Activated naive CD4-positive, alpha-beta T cell (primary cell): ENCODE measurements at places on chromosomes 16 and 17.

DNA sequence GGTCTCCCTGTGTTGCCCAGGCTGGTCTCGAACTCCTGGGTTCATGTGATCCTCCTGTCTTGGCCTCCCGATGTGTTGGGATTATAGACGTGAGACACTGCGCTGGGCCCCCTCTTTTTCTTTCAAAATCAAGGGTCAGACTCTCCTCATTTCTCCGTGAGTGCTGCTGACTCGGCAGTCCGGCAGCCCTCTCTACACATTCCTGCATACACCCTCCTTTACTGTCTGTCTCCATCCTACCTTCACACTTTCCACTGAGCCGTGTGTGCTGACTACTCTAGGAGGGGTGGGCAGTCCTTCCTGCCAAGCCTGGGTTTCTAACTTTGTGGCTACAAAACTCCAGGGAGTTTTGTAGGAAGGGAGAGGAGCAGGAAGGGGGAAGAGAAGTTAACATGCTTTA, 195.2 kb downstream of the PARN start:
- DNase-seq = no peak

DNA sequence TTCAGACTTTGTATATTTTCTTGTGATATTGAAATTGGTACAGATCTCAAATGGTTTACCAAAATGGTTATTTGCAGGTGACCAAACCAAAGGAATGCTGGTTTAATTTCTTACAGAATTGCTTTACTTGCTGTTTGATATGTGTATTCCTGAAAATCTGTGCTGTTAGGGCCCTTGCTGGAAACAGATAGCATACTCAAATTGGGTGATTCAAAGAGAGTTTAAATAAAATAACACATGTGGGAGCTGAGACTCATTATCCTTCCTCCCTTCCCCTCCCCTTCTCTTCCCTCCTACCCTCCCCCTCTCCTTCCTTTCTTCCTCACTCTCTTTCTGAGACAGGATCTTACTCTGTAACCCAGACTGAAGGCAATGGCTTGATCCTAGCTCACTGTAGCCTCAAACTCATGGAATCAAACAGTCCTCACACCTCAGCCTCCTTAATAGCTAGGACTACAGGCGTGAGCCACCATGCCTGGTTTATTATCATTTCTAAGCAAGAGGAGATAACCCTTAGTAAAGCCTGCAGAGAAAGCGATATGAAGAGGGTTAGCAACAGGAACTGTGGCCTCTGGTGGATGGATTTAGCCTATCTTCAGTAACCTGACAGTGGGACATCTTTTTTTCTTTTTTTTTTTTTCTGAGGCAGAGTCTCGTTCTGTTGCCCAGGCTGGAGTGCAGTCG, 141.9 kb downstream of the BCAS3 start:
- no peak for DNase-seq

DNA sequence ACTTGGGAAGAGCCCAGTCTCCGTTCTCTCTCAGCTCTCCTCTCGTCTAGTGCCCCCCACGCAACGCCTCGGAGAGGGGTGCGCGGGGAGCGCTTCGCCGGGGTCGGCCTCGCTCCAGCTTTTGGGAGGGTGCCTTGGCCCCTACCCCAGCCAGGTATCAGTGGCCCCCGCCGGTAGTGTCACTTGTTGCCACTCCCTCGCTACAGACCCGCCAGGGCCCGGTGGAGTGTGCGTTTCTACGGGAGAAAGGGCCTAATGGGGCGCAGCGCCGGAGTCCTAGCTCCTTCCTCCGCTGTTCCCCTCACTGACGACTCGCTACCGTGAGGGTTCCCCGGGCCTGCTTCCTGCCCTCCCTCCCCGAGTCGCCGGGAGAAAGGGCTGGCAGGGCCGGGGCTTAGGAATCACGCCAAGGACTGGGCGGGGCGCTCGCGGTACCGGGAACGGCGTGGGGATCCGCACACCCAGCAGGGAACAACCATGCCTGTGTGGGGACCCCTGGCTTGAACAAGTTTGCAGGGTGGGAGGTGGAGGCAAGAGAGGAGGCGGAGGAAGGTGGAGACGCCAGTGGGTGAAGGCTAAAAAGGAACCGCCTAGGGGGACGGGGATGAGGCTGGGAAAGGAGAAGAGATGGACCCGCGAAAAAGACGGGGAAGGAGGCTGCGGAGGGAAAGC, 997 bp upstream of the CDH11 start:
- no peak for DNase-seq

- DNase-seq = no peak
These were observed 181.1 kb downstream of the SNX29 start for GRCh38 chr16:12157517-12158093.

GRCh38 chr16:89456419-89456959, 33.9 kb downstream of the ANKRD11 start:
- DNase-seq = no peak

GRCh38 chr16:82395212-82395611, 225.2 kb upstream of the MPHOSPH6 start:
- no peak for DNase-seq

DNA sequence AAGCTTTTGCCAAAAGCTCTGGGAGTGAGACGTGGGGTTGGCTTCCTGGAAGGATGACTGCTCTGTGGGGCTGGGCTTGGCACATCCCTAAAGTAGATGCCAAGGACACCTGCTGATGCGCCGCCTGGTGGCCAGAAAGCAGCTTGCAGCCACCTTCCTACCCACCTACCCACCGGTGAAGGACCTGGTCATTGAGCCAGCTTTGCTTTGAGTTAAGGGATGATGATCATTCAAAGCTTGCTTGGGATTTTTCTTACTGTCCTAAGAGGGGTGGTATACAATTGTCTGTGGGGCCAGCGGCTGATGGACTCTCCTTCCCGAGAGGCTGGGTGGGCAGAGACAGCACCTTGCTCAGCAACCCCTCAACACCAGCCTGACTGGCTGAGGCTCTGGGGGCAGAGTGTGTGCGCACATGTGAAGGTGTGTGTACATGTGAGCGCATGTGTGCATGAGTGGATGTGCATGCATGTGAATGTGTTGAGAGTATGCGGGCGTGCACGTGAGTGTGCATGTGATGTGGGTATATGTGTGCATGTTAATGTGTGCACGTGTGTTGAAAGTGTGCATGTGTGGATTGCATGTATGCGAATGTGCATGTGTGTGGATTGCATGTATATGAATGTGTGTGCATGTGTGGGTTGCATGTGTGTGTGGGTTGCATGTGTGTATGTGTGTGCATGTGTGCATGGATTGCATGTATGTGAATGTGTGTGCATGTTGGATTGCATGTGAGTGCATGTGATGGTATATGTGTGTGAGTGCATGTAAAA, 18.6 kb downstream of the C1QTNF1 start:
- DNase-seq = peak; percentile 58

DNA sequence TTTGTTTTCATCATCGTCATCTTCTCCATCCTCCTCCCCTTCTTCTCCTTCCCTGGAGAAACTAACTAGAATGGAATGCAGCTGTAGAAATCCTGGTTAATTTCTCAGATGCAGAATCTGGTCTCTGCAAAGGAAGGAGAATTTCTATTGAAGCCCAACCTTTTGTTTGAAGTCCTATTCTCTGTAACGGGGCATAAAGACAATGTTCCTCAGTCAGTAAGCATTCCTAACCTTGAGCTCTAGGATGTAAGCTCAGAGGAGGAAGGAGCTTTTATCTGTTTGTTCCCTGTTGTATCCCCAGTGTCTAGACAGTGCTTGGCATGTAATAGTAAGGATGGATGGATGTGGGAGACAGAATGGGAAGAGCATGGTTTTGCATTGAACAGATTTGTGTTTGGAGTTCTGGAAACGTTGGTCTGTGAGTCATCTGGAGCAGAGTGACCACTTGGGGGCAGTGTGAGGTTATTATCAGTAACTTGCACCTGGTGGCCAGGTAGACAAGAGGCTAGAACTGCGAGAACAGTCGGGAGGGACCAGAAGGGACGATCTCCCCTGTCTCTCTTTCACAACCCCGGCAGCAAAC, 363.7 kb downstream of the SNX29 start:
- DNase-seq = no peak

- DNase-seq = no peak
These were observed 118.9 kb downstream of the AATF start for GRCh38 chr17:37067555-37068111.

DNA sequence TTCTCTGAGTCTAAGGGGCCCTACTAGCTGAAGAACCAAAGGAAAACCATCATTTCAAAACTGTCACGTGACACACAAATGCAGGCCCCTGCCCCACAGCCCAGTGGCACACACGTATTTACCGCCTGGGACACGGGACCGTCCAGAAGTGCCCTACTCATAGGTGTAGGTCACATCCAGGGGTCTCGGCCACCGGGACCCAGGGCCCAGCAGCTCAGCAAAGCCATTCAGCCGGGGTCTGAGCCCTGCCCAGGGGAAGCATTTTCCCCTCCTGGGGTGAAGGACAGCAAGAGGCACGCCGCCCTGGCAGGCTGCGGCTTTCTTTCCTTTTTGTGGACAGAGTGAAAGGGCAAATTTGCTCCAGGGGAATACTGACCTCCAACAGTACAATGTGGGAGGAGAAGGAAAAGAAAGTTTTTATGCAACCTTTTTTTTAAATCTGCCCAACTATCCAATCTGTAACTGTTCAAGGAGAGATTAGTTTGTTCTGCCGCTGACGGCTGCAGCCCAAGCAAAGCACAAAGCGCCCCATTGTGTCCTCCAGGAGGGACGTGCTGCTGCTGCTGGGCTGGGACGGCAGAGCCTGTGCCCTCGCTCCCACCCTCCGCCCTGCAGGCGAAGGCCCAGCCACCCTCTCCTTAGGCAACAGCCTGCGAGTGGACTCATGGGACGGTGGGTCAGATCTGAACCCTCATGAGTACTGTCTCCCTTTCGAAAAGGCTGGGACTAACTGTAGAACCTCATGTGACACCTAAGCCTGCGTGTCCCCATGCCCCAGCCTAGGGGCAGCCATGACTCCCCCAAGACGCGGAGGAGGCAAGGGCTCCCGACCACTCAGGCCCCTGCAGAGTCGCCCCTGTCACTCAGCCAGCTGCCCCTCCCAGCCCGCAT, 21.3 kb downstream of the SLC7A5 start:
- no peak for DNase-seq

DNA sequence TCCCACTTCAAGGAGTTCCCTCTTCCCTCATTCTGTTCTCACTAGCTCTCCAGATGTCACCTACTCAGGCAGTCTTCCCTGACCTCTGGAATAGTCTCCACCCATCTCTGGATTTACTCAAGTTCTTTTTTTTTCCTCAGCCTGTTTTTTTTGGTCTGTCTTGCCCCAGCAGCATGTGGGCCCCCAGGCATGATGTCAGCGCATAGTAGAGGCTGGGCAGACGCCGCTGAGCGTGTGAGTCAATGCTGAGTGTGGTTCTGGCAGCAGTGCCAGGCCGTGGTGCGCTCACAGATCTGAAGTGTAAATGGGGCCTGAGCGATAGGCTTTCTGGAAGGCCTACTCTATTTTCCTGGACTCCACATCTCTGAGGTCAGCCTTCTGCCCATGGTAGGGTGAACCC, 2.7 kb upstream of the KCNJ18 start:
- no peak for DNase-seq

DNA sequence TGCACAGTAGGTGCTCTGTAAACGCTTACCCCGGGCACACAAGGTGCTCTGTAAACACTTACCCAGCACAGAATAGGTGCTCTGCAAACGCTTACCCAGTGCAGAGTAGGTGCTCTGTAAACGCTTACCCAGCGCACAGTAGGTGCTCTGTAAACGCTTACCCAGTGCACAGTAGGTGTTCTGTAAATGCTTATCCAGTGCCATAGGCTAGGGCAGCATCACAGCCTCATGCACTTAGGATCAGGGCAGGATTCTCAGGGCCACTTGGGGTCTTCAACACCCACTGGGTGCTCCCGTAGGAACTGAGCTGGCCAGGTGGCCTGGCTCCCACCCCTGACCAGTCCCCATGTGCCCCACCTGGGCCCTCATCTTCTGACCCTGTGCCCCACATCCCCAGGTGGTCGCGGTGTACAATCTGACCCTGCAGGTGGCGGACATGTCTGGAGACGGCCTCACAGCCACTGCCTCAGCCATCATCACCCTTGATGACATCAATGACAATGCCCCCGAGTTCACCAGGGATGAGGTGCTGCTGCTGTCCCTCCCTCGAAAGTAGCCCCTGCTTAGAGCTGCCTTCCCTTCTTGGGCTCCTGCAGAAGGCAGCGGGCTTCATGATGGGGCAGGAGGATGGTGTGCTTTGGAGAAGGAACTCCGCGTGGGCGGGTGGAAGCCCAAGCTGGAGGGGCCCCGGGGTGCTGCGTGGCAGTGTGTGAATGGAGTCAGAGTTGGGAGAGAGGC, 13.1 kb downstream of the SLC22A31 start:
- DNase-seq = no peak
